ENCODE measurements at places on chromosomes 2 and 18.

GRCh38 chr2:17878281-17879136, at the start of gene KCNS3:
TSS of gene KCNS3 (plus strand) at chr2:17878667. CDS start at chr2:17931009, 52,342 bp downstream.
- DNase-seq: no peak

DNA sequence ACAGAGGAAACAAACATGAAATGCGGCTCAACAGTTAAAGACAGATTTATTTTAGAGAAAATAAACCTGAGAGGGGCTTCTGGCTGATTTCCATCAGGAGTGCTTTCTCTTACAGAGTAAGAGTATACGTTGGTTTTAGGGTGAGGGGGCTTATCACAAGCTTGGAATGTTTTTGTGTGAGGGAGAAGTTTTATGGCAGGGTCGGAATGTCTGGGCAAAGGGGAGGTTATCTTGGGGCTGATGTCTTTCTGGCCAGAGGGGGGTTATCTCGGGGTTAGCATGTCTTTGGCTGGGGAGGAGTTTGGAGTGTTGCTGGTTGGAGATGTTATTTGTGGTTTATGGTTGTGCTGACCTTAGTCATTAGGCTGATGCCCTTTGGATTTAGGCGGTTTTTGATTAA, 22.1 kb downstream of the PTRHD1 start:
- DNase-seq: no peak

GRCh38 chr2:120204945-120205670, 18.1 kb downstream of the TMEM185B start:
- DNase-seq: peak; percentile 10

DNA sequence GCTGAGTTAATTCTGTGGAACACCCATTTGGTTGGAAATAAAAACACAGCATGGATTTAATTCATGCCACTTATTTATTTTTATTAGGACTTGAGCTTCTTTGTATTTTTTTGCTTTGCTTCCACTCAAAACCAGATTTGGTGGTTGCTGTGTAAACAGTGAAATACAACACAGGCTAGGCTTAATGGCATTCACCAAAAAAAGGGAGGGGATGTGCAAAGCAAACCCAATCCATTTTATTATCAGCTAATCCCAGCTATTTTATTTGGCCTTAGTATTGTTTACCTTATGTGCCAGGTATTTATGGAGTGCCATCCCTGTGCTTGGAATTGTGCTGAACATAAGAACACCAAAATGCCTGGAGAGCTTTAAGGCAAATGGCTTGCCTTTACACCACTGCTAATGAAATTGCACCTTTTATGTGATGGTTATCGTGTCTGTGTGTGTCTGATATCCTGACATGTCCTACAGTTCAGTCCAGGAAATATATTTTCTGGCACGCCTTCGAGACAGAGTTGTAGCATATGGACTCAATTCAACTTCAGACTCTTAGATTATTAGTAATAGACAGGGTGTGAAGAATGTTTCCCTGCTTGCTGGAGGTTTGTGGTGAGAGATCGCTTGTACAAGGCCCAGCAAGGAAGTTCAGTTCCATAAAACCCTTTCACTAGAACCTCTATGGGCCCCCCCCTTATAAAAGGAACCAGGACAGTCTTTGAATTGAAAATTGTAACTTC, 99.6 kb downstream of the PRPF40A start:
- DNase-seq: no peak

DNA sequence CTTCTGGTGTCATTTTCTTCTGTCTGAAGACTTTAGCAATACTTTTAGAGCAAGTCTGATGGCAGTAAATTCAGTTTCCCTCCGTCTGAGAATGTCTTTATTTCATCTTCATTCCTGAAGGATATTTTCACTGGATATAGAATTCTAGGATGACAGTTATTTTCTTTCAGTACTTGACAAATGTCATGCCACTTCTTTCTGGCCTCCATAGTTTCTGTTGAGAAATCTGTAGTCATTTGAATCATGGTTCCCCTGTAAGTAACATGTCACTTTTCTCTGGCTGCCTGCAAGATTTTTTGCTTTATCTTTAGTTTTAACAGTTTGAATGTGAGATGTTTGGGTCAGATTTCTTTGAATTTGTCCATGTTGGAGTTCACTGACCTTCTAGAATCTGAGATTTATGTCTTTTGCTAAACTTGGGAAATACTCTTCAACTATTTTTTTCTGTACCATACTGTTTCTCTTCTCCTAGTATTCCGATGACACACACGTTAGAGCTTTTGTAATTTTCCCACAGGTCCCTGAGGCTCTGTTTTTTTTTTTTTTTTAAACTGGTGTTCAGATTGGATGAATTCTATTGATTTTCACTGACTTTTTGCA, 30.2 kb downstream of the RMND5A start:
- no peak for DNase-seq

Data from activated T-cell treated with anti-CD3 and anti-CD28 coated beads, Interleukin-2, amount 50 U/mL, for 1 hour (primary cell).